Lung microvascular endothelial cell (primary cell): ENCODE measurements at places on chromosomes 4 and X. TPM values are rescaled to one million over a fixed set of nuclear protein-coding genes. Genes with fewer than 3 reads are reported as not detected.

DNA sequence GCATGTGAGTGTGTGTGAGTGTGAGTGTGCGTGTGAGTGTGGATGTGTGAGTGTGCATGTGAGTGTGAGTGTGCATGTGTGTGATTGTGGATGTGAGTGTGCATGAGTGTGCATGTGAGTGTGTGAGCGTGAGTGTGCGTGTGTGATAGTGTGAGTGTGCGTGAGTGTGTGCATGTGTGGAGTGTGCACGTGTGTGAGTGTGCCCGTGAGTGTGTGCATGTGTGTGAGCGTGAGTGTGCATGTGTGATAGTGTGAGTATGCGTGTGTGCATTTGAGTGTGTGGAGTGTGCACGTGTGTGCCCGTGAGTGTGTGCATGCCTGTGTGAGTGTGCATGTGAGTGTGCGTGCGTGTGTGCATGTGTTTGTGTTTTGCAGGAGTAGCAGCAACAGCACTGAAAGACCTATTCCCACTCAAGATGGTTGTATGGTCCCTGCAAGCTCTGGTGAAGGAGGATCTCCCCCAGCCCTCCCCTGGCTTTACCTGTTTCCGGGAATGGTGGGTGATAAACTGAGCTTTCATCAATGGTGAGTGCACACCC is 30.7 kb upstream of the HELT start:
- no peak for DNase-seq

DNA sequence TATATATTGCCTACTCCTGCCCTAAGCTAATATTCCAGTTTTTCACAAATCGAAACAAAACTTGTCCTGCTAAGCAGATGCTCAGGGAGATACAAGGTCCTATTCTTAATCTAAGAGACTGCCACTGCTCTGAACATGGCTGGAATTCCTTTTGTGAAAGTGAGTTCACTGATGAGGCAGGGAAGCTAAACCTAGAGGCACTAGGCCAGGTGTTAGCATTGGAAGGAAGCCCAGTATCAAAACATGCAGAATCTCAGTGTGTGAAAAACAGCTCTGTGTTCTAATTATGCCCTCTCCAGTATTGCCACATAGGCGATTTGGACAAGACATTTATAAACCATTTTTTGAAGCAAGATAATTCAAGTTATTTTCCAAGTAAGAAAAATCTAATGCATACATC is 47.6 kb downstream of the ABCG2 start:
- DNase-seq = no peak

DNA sequence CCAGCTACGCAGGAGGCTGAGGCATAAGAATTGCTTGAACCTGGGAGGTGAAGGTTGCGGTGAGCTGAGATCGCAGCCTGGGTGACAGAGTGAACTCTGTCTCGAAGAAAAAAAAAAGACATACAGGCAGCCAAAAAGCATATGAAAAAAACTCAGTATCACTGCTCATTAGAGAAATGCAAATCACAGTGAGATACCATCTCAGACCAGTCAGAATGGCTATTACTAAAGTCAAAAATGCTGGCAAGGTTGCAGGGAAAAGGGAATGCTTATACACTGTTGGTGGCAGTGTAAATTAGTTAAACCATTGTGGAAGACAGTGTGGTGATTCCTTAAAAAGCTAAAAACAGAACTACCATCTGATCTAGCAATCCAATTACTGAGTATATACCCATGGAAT is 123.1 kb downstream of the CHIC2 start:
- no peak for DNase-seq

PABPC1L2A gene
- total RNA-seq = not detected in 2 replicates

DNA sequence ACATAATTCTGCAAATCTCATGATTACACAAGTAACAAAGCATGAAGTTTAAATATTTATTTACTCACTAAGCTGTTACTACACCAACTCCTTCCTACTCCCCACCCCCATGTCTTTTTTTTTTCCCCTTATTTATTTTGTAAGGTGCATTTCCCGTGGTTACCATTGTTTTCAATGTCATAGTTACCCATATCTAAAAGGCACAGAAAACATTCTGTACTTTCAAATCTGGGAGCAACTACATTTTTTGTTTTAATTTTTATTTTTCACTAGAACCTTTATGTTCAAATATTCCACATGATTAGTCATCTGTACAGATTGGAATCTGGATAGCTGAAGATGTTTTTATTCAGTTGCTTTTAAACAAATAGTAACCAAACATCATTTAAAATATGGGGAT is 62.8 kb downstream of the PPP3CA start:
- peak; percentile 67 for DNase-seq

ZCCHC13 gene
- total RNA-seq = not detected in 2 replicates

- DNase-seq = no peak
Observed at GRCh38 chrX:17919896-17920446, 58.9 kb upstream of the RAI2 start.

WFS1 gene
- total RNA-seq = 42.1 and 107 TPM in 2 replicates

ANK2 gene
- total RNA-seq = 35.1 and 55.8 TPM in 2 replicates

F8A2 gene
- total RNA-seq = not detected in 2 replicates

DNA sequence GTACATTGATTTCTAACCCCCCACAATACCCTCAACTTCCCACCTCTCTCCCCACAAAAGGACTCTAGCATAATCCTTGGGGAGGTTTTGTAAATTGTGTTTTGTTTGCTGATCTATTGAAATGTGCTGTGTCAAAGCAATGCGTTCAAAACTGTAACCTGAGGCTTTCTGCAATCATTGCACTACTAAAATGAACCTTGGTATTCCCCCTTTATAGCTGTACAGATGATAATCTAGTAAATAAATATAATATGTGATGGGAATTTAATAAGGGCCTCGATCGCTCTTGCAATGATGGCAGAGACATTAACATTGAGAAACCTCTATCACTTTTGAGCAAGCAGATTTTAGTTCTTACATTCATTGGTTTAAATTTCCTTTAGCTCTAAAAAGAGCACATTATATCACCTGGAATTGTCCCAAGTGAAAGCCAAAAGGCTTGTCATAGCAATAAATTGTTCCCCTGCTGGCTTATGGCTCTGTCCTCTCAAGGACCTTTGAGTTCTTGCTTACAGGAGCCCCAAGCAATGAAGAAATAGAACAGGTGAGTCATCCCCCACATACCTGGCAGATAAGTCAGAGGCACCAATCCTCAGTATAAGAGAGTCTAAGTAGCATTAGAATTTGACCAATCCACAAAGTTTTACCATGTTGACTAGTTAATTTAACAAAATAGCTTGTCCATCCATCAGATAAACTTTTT is 18.4 kb upstream of the ACE2 start:
- DNase-seq = no peak

- DNase-seq = no peak
Observed at GRCh38 chr4:41866799-41867677, 68.2 kb upstream of the TMEM33 start.

DNA sequence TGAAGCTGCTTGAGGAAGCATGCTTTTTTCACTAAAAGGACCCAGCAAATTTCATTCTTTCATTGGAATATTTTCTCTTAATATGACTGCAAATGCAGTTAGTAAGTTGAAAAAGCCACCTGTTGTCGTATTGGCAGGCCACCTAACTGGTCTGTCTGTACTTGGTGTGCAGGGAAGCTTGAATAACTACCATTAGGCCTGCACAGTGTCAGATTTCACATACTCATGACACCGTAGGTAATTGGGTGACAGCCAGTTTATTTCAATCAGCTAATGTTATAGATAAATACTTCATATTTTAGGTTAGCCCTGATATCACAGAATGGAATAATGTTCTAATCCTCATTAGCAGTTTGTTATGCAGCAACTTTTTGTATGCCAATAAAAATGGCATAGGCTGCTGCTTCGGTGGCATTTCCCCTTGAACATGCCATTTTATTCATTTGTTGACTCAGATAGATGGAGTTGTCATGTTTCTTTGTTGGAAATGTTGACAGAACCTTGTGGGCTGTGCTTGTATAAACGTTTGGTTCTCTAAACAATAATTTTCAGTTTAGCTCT is 173.7 kb downstream of the RPA4 start:
- DNase-seq = peak; percentile 23

RAB33A gene
- 0.40 and 0.44 TPM in 2 replicates for total RNA-seq

CXCL5 gene
- total RNA-seq = under 0.01 and 0.22 TPM in 2 replicates

DNA sequence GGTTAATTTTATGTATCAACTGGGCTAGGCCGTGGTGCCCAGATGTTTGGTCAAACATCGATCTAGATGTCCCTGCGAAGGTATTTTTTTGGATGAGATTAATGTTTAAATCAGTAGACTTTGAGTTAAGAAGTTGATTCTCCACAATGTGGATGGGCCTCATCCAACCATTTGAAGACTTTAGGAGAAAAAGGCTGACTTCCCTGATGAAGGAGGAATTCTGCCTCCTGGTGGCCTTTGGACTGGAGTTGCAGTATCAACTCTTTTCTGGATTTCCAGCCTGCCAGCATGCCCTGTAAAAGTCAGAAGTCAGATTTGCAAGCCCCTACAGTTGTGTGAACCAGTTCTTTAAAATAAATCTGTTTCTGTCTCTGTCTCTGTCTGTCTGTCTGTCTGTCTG is 91.4 kb downstream of the STK32B start:
- DNase-seq = peak; percentile 72
